ENCODE measurements at places on chromosomes 2 and 18.

- no peak for DNase-seq
Observed at GRCh38 chr2:27754831-27755230, 16.7 kb upstream of the MRPL33 start.

GRCh38 chr2:12073217-12073852, 326.9 kb downstream of the LPIN1 start:
- DNase-seq = no peak

DNA sequence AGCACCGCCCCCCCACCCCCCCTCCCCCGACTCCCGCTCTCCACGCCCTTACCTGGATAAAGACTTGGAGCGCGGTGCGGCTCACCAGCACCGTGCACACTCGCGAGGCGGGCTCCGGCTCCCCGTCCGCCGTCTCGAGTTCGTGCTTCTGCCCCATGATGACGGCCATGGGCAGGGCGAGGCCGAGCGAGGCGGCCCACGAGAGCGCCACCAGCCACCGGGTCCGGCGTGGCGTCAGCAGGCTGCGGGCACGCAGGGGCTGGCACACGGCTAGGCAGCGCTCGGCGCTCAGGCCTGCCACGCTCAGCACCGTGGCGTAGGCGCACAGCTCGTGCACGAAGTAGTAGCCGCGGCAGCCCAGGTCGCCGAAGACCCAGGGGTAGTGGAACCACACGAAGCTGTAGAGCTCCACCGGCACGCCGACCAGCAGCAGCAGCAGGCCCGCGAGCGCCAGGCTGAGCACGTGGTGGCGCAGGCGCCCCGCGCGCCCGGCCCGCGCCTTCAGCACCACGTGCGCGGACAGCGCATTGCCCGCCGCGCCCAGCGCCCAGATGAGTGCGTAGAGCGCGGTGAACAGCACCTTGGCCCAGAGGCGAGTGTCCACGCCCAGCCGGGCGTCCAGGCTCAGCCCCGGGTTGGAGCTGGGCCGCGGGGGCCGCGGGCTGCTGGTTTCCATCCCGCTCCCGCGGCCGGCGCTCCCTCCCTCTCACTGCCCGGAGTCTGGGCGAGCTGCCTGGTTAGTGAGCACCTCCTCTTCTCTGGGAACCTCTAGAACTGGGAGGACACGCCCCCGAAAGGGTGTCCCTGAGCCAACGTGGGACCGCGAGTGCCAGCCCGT, at the start of gene NTSR2:
TSS of gene NTSR2 (minus strand) at position 742 of the 838 bp plus-strand sequence. CDS start at position 676, 66 bp downstream.
- DNase-seq = peak; percentile 49

- no peak for DNase-seq
Observed at GRCh38 chr2:28098501-28099225, 208.1 kb downstream of the BABAM2 start.

GRCh38 chr18:51617167-51617566, 419.7 kb upstream of the MEX3C start:
- DNase-seq = no peak
